Stimulated activated CD4-positive, alpha-beta T cell treated with anti-CD3 and anti-CD28 coated beads, Interleukin-1b, Interleukin-23, amount 100 ng/mL, for 24 hours (primary cell): ENCODE measurements at places on chromosomes 11 and 22.

GRCh38 chr22:22201185-22201929, 43.2 kb upstream of the VPREB1 start:
- DNase-seq: no peak

DNA sequence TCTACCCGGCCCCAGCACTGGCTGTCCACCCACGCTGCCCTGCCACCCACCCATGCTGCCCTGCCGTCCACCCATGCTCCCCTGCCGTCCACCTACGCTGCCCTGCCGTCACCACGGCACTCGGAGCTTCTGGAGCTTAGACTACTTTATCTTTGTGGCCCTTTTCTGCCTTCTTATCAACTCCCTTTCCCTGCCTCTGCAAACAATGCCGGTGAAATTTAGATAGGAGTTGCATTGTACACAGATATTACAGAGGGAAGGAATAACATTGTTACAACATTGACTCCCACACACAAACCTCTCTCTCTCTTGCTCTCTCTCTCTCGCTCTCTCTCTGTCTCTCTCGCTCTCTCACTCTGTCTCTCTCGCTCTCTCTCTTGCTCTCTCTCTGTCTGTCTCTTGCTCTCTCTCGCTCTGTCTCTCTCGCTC, 33.7 kb upstream of the BRSK2 start:
- DNase-seq: no peak

DNA sequence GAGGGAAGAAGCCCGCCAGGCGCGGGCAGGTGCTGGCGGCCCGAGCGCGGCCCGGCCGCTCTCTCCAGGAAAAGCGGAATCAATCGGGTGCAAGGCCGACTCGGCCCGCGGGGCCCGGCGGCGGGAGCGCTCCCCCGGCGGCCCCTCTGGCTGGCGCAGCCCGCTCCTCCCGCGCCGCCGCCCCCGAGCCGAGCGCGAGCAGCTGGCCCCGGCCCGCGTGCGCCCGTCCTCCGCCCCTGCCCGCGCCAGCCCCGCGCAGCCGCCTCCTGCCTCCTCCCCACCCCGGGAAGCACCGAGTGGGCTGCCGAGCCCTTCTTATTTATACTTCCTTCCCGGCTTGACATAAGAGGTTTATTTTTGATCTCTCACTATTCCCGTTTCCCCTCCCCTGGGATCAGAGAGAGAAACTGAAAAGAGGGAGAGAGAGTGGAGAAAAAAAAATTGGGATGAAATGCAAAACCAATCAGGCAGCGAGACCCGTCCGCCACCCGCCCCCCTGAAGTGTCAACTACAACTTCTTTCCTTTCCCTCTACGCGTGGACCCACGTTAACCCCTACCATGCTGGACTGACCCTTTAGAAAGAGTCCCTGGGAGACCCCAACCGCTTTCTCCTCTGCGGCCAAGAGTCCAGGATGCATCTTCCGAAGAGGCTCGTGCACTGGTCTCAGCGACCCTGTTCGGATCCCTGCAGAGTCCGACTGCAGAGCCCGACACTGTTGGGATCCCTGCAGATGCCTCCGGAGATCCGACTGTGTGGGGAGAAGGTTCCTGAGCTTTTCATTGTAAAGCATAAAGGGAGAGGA, at the start of gene ADAMTS8:
Gene ADAMTS8, minus strand, starts transcription at position 294 of the 804 bp plus-strand sequence. CDS start 323 bp downstream, outside the sequence.
- DNase-seq: no peak

DNA sequence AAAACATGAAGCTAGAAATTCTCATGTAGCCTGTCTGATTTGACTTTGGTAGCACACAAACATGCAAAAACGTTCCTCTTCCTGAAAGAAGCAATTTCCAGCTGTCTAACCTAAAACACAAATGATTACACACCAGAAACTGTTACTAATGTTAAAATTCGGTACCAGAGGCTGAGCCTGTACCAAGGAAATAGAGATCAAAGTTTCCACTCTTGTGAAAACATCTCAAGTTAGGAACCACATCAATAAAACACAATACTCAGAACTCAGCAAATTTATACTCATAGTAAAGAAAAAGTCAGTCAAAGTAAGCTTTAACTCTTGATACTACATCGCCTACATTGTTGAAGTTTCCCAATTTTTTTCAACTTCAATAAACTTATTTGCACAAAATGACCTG, 107.8 kb downstream of the FCHSD2 start:
- DNase-seq: no peak

- DNase-seq: no peak
These were observed 58.2 kb downstream of the OR10A6 start for GRCh38 chr11:7872890-7873289.
